NCI-H226 (cell line): ENCODE measurements at places on chromosomes 3 and 15.

DNA sequence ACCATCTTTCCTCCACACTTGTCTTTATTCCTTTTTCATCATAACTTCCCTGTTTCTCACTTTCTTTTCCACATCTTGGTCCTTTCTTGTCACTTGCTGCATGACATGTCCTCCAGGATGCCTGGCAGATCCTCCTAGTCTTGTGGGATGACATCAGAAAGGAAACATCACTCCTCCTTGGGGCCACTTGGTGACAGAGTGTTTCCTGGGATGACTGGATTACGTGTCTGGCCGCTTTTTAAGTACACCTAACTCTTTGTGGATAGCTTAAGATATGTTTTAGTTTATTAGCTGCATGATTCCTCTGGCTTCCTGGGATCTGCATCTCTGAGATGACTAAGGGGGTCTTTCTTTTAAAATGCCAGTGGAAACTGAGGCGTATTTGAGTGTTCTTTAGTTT lies 363.5 kb upstream of the FRG2C start:
- no peak for DNase-seq

DNA sequence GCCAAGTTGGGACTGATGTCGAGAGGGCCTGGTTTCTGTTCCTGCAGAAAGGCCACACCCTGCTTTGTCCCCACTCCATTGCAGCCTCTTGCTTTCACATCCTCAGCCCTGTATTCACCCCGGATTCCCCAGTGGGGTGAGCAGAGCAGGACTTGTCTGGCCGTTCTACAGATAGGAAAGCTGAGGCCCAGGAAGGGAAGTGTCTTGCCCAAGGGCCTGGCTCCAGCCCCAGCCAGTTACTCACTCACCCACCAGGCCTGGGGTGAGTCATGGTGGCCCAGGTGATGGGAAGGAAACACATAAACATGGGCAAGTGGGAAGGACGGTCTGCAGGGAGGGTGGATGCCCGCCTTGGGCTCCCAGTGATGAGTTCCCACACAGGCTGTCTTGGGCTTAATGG lies 6.1 kb upstream of the DUSP7 start:
- DNase-seq = peak; percentile 95

GRCh38 chr3:25785826-25786225 lies 2.6 kb upstream of the NGLY1 start:
- DNase-seq = peak; percentile 17

DNA sequence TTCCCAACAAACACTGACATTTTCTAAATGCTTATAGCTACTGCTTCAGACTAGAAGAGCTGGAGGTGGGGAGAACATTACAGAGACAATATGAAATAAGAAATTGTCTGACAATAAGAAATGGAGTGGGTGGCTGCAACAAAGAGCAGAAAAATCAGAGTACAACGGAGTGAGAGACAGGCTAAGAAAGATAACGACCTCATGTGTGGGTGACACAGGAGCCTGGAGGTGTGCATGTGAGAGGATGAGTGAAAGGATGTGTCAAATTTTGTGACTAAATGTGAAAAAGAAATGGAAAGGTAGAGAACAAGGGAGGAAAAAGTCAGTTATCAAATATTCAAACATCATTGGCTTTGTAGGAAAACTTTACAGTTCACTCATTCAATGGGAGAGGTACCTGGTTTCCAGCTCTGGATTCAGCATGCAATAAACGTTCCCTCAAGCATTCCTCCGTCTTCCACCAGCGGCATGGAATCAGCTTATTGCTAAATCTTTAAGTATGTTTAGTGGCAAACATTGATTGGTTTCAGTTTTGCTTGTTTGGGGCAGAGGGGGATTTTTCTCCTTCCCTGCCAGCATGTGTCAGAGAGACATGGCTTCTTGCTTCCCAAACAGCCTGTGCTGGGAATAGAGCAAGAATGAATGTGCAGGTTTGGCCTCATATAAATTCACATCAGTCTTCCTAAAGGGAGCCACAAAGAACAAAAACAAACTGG lies 103.8 kb upstream of the CHRM5 start:
- DNase-seq = no peak

GRCh38 chr3:116165135-116165534 lies 280.2 kb downstream of the LSAMP start:
- no peak for DNase-seq

DNA sequence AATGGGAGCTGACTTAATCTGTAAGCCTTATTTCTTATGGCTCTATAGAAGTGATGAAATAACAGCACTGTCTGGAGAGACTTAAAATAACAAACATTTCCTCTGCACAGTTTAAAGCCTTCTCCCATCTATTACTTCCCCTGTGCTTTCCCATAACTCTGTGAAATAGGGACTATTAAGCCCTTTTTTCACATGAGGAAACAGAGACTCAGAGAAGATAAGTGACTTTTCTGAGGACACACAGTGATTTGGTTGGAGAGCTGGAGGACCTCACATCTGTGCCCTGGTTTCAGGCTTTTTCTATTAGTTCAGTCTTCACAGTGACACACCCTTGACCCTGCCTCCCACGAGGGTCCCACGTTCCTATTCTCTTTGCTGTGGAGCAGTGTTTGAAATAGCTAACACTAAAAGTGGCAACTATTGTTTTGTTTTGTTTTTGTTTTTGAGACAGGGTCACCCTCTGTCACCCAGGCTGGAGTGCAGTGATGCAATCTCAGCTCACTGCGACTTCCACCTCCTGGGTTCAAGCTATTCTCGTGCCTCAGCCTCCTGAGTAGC lies 82.9 kb downstream of the ST6GAL1 start:
- DNase-seq = no peak

- no peak for DNase-seq
Observed at GRCh38 chr3:150273396-150273795, 134.7 kb upstream of the TSC22D2 start.

DNA sequence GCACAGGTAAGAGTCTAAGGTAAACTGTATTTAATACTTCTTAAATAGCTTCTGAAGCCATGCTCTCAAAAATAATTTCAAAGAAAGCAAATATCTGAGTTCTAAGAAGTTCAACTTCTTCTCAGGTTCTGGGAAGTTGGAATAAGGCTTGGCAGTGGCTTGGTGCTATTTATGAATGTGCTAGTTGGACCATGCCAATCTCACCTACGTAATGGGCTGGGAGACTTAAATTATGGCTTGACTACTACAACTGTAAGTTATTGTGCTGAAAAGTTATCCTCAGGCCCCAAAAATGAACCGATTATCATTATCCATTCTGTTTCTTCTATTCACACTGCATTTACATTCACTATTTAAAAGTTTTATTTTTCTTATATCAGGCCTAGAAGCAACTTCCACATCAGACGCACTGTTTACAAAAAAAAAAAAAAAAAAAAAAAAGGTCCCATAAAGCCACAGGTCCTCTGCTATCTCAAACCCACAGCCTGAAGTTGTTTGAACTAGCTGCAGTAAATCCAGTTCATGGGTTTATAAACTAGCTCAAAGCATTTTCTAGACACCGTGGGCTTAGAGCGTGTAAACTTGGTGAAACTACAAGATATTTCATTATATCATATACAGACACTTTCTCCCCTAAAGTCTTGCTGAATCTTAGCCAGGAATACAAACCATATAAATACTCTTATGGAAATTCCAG lies 3.4 kb downstream of the LRIG1 start:
- DNase-seq = no peak

DNA sequence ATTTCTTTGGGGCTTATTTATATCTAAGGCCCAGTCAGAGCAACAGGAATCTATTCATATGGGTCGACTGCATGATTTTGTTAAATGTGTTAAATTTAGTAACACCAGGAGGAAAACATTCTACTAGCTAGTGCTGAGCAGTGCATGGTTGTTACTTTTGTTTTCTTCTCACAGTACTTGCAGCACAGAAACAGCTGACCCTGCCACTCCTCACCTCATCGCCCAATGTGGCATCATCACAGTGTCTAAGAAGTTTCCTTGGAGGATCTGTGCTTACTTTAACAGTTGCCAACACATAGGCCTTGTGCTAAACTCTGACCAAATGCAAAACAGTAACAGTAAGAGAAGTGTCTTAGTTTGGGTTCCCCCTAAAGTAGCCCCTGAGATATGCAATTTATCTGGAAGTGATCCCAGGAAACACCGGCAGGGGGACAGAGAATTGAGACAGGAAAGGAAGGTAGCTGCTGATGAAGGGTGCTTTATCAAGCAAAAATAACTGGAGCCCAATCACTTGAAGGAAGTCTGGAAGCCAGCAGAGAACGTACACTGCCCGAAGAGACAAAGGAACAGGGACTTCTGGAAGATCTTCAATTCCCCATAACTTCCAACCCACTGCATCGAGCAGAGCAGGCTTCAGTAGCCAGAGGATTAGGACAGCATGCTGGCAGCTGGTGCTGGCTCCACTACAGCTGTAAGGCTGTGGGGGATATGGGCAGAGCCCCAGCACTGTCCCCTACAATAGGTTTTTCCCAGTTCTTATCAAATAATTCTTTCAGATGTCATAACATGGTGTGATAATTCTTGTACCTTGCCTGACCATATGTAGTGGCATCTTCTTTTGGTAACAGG lies 36.0 kb upstream of the ULK4 start:
- no peak for DNase-seq

DNA sequence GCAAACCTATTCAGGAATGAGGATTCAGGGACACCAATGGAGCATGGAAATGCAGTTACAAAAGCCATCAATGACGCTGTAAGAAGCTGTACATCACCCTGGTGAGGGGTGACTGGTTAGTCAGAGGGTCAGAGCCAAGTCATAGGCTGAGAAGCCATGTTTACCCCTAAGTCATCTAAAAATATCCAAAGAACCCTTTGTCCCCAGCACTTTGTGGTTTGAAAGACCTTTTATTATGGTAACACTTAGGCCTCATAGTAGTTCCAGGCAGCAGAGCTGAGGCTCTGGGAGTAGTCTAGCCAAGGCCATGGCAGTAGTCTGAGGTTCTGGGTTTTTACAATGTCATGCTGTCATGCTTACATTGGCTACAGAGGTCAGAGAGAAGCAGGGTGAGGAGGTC lies 131.2 kb downstream of the CTNNB1 start:
- DNase-seq = no peak

GRCh38 chr3:107598926-107599771 lies 76.4 kb downstream of the BBX start:
- no peak for DNase-seq

DNA sequence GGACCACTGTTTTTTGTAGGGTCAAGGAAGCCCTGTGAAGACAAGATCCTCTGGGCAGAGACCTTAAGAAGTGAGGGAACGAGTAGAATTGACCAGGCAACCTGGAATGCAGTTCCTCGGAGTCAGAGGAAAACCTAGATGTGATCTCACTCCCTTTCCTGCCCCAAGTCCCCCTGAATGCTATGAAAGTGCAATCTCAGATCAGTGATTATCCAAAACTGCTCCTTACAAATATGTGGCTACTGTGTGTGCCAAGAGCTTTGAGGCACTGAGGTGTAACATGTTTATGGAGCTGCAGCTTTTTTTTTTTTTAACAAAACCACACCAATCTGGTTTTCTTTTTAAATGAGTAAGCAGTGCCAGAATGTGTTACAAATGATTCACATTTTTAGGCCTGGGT lies 35.8 kb downstream of the THSD4 start:
- peak; percentile 89 for DNase-seq

DNA sequence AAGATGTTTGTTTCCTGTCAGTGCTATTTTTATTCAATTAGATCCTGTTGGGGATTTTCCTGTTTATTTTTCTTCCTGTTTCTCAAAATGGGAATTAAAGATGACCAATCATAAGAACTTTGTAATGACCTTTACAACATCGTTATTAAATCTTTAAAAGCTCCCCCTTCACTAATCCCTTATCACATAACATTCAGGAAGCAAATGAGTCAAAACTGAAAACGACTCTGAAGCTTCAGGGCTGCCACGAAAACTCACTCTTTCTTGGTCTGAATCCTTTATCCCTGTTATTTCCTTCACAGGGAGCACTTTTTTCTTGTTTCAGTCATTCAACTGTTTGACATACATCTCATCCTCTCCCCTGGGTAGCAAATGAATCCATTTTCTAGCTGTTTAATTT lies 75.8 kb upstream of the MB21D2 start:
- no peak for DNase-seq

DNA sequence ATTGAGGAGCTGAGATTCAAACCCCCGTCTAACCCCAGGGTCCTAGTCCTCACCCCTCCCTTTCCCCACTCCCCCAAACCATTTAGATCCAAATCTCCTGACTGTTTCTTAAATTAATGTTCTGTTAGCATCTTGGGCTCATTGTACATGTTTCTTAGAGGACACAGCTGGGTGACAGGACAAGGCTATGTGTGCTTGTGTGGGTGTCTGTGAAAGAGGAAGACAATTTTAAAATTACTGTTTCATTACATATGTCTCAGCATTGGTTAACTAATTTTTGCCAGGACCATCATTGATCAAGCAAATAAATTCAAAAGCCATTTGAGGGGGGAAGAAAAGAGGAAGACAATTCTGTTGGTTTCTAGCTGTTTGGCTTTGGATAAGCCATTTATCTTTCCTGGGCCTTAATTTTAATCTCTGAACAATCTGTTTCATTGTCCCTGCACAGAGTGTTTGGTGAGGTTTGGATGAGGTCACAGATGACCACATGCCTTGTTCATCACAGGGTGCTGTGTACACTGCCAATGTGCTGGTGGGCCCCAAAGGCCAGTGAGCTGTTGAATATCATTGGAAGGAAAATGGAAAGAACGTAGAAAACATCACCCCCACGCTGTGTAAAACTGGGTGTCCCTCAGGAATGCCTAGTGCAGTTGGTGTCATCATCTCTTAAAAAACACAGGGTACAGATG lies 51.9 kb downstream of the RPLP1 start:
- DNase-seq = no peak

DNA sequence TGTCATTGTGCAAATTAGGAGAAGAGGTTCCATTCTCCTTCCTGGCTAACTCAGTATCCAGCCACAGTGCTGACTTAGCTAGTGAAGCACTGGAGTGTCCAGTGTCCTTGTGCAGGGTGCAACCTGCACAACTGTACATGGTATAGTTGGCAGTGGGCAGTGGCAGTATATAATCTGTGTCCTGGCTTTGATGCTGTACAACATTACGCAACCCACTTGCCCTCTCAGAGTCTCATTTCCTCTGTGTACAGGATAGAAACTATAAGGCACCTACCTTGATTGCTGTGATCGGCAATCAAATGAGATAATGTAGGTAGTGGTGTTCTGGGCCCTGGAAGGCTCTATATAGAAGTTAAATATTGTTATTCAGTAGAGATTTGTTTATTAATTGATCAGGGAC lies 333.6 kb downstream of the CLSTN2 start:
- no peak for DNase-seq

GRCh38 chr3:77859156-77859555 lies 819.3 kb downstream of the ROBO2 start:
- DNase-seq = no peak

DNA sequence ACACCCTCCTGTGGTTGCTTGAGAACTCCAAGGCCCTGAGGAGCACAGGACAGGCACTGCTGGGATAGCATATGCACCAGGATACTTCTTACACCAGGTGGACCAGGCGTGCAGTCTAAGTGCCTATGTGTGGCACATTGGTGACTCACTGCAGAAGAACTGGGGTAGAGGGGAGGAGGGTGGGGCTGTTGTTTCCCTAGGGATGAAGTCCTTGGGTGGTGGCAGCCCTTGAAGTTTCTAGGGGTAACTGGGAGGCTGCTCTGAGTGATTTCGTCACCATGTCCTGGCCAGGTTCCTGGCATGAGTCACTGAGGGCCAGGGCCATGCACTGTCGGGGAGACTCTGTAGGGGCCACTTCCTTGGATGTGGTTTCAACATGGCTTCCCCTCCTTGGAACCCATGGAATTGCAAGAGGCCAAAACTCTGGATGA lies 15.9 kb downstream of the MYZAP start:
- no peak for DNase-seq

- peak; percentile 2 for DNase-seq
Observed at GRCh38 chr3:86180696-86181095, 810.3 kb downstream of the VGLL3 start.
